ACHN (cell line): ENCODE measurements at places on chromosomes 1 and 21.
A peak's percentile ranks its signal among the peaks of the same experiment; 100 is the strongest.

GRCh38 chr1:24389231-24389678 is 24.3 kb downstream of the STPG1 start:
- DNase-seq, result no peak

GRCh38 chr1:41576206-41576605 is 91.7 kb upstream of the EDN2 start:
- DNase-seq, result no peak

DNA sequence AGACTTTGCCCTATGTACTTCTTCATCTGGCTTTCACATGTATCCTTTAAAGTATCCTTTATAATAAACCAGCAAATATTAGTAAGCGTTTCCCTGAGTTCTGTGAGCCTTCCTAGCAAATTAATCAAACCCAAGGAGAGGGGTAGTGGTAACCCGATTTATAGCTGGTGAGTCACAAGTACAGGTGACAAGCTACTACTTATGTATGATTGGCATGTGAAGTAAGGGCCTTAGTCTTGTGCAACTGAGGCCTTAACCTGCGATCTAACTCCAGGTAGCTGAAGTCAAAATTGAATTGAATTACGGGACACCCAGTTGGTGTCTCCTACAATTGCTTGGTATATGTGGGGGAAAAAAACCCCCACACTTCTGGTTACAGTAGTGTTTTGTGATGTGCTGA is 26.0 kb downstream of the SLC16A1 start:
- DNase-seq, result no peak

- DNase-seq, result no peak
Observed at GRCh38 chr1:70586046-70586445, 175.0 kb downstream of the CTH start.

DNA sequence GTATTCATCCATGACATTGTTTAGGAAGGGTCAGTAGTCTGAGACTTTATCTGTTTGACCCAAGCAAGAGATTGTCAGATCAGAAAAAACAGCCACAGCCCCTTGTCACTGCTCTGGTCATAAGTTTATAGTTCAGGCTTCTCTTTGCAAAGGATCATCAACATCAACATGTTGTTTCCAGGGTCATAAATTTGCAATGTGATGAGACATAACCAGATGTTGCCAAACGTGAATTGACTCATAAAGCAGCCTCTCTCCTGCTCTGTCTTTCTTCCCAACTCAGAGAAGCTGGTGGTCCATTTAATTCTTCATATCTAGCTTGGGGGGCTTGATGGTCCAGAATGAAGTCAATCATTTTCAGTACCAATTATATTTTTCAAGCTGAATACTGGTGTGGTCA is 507.2 kb upstream of the PBX1 start:
- DNase-seq, result no peak

GRCh38 chr1:206496131-206496793 is 11.1 kb upstream of the RASSF5 start:
- no peak for DNase-seq

DNA sequence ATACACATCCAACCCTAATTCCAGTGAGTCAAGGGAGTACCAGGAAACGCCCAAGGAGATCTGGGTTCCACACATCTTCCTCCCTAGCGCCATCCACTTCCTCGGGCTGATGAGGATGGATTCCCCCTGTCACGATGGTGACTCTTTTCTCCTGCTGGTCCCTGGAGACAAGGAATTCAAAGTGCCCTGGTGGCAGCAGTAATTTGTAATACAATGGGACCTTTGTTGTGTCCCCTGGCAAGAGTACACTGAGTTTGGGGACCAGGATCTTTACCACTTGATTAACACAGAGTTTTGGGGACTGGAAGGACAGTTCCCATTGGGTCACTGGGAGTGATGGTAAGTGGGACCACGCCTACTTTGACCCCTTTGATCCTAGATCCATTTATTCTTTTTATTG is 9.4 kb upstream of the JAK1 start:
- DNase-seq, result no peak

- DNase-seq, result no peak
Observed at GRCh38 chr1:31054349-31054748, 11.2 kb downstream of the PUM1 start.

DNA sequence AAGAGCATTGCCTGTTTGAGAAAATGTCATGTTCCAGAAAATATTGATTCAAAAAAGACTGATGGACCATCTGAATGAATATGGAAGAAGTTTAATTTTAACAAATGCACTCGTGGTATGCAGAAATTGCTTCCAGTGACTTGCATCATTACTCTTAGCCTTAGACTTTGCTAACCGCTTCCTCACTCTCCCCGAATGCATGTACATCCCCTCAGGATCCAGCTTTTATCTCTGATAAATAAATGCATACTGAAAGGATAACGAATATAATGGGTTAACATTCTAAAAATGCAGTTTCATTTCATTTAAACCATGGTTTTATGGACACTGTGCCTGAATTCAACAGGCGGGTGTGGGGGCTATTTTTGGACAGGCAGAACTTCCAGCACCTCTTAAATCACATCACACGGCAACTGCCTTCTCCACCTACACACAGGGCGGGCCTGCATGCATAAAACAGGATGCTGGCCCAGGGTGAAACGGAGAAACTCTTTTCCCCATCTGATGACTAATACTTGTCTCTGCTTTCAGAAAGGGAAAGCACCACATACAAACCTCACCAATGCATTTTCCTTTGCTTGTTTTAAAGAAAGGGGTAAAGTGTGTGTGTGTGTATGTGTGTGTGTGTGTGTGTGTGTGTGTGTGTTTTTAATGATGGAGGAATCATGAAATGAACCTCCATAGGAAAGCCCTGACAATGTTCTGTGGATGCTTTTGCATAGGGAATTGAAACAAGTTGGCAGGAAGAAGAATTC is 48.7 kb downstream of the SPAG17 start:
- DNase-seq, result peak; percentile 35

- DNase-seq, result peak; percentile 36
Observed at GRCh38 chr1:26784023-26784871, 3.5 kb upstream of the PIGV start.

DNA sequence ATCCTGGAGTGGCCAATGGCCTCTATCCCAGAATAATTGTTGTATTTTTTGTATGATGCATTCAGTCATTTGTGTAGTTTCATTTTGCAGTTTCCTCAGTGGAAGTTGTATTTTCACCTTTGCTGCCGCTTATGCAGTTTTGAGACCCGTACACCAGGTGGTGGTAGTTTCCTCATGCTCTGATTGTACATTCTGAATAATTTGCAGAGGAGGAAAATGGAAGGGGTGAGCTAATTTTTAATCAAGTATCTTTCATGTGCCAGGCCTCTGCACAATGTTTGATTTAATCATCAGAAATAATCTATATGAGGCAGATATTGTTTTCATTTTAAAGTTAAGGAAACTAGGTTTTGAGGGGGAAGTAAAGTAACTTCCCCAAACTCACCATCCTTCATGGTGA is 29.5 kb downstream of the HLX start:
- DNase-seq, result peak; percentile 39
